ENCODE measurements at places on chromosomes 5 and 9. TPM values are rescaled to one million over a fixed set of nuclear protein-coding genes. Genes with fewer than 3 reads are reported as not detected.
A peak's percentile ranks its signal among the peaks of the same experiment; 100 is the strongest.

DNA sequence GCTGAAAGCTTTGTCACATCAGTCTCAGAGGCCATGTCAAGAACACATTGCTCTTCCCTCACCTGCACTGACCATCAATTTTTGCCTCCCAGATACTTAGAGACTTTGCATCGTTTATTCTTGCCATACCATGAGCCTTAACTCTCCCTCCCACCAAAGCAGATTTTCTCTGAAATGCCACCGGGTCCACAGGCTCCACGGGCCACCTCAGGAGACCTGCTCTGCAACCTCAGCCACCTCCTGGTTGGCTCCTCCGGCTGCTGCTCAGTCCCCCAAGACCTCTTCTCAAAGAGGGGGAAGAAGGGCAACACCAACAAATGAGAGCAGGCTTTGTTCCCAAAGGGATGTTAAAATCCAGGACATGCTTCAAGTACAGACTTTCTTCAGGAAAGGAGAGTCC lies 400.5 kb downstream of the SPOCK1 start:
- DNase-seq: no peak

DNA sequence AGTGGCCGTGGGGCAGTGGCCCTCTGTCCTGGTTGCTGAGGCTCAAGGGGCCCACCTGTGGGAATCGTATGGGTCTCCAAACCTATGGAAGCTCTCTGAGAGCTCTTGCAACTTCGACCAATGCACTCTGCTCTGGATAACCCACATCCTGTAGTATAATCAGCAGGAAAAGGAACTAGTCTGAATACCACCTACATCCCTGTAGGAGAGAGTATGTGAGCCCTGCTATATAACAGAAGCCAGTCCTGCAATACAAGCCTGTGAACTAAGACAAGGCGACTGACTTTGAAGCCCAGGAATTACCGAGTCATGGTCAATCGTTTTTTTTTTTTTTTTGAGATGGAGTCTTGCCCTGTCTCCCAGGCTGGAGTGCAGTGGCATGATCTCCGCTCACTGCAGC lies 29.8 kb upstream of the BICD2 start:
- no peak for DNase-seq

DNA sequence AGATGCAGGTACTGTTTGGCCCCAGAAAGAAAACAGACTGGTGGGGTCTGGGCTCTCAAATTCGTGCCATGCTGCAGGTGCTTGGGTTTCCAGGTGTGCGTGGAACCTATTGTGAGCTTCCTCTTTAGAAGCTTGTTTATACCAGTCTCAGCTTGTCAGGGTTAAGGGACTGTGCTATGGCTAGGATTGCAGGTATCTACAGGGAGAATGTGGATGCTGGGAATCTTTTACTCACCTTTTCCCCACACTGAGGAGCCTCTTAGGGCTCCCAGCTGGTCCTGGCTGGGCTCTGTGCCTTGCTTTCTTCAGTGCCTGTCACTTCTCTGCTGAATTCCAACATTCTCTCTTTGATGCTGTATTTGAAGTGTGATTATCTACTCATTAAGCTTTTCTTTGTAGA lies 111.8 kb downstream of the WDR70 start:
- no peak for DNase-seq

DNA sequence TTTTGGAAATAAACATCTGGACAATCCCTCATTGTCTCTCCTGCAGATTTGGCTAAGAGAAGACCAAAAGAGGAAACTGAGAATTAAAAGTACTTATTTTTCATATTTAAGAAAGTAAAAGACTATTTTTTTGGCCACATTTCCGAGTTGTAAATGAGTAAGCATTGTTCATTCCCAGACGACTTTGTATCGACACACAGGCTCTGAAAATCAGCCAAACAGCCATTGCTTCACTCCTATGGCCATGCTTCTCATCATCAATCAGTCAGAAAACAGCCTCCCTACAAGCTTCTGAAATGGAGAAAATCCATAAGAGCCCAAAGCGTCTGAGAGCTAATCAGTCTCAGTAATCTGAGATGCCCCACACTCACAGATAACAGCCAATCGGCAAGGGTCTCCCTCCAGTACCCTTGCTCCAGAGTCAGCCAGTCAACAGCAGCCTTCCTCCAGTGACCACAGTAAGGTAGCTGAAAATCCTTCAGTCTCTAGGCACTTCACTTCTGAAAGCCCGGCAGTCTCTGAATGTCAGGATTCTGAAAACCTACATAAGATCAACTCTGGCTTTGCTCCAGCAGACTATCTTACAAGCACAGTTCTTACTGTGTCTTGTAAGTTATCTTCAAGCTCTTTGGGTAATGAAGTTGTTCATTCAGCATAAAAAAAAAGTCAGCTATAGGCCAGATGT lies 30.9 kb downstream of the CDO1 start:
- DNase-seq: no peak

DNA sequence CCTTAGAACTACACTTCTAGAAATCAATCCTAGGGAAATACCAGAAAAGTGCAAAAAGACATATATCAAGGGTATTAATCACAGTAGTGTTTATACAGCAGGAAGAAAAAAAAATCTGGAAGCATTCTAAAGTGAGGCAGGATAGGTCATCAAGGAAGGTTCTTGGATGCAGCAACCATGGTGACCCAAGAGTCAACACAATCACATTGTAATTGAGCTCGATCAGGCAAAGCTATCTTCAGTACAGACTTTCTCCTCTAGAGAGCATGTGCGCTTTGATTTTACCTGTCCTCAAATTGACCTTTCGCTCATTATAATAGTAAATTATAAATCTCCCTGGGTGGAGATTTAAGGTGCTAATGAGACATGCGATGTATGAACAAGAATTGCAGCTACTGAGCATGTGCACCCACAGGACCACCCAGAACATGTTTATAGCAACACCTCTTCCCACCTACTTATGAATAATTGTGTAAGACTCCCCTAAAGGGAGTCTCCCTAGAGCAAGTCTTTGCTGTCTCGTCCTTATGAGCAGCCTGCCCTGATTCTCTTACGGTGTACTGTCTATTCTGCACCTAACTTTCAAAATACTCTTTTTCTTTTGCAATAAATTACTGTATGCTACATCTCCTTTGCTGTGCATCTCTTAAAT lies 297.7 kb downstream of the ATPSCKMT start:
- DNase-seq: no peak

- DNase-seq: peak; percentile 24
Measured at GRCh38 chr9:91824601-91825305, 125.3 kb downstream of the ROR2 start.

- DNase-seq: no peak
Measured at GRCh38 chr9:121098567-121099198, 23.9 kb downstream of the CNTRL start.

GRCh38 chr9:93229636-93230035 lies 45.7 kb downstream of the WNK2 start:
- DNase-seq: no peak

DNA sequence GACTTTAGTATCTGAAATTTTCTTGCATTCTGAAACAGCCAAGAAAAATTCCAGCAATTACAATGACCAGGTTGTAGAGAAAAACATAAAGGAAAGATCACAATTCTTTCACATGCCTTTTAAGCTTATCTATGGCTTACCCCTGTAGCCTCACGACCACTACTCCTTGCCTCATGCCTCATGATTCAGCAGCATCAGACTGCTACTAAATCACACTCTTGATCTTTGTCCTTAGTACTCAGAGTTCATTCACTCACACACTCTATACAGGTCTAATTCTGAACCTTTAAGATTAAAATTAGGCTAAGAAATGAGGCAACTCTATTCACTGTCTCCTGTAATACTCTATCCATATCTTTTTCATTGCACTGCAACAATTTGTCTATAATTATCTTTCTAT lies 415.1 kb downstream of the MLLT3 start:
- DNase-seq: no peak

GRCh38 chr9:104177676-104178075 lies 83.6 kb downstream of the SMC2 start:
- no peak for DNase-seq

DNA sequence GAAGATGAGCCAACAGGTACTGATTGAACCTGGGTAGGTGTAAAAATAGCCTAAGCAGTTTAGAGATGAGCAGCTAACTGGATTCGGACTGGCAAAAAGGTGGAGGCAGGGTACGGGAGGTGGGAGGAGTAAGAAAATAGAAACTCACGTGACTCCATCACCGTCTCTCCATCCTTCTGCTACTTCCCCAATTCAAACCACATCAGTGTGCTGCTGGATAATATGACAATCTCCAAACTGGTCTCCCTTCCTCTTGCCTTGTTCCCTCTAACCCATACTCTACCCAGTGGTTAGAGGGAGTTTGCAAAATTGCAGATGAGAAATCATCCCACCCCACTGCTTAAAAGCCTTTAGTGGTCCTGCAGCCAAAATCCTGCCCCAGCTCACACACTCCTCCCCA lies 42.7 kb downstream of the RIGI start:
- no peak for DNase-seq

- no peak for DNase-seq
Measured at GRCh38 chr5:180009581-180009980, 62.0 kb downstream of the RNF130 start.

DNA sequence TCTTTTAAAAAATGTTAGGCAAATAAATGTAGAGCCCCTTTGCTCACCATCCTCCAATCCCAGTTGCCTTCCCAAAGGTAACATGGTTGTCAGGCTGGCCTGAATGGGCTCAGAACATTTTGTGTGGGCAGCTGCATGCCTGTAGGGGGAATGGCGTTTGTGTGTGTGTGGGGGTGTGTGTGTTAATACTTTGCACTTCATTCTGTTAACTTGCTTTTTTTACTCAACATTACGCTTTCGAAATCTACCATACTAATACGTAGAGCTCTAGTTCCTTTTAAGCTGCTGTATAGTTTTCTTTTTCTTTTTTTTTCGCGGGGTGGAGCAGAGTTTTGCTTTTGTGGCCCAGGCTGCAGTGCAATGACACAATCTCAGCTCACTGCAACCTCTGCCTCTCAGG lies 14.0 kb downstream of the MYOZ3 start:
- DNase-seq: no peak

DNA sequence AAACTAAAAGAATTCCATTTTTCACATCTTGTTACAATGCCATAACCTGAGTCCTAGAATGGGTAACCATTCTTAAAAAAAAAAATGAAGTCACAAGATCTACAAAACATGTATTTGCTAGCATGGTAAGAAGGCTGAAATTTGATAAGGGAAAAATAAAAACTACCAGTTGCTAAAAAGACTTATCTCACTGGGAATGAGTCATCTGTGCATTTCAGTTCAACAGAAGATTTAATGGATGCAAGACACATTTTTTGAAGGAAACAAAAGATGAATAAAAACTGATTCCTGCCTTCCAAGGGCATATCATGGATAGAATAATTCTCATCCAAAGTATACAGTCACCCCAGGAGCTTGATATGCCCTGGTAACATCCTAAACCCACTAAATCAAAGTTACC lies 47.2 kb downstream of the SGTB start:
- DNase-seq: no peak

DNA sequence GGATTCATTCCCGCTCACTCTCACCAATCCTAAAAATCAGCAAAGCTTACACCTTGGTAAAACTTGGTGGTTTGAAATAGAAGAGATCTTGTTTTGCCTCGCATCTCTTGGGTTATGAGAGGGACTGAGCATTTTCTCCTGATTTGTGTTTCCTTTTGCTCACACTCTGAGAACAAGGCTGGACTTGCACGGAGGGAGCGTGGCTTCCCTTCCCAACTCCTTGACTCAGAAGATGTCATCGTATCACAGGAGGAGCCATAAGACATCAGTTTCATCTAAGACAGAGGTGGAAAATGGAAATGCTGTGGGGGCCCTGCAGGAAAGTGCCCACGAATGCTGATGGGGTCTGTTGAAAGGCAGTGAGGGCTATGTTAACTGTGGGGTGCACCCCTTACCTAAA lies 37.4 kb downstream of the CTSL start:
- DNase-seq: peak; percentile 19

AQP7 gene
- not detected for total RNA-seq

GOLPH3 gene
- 69.5 TPM for total RNA-seq

NIM1K gene
- total RNA-seq: not detected

HK3 gene
- total RNA-seq: not detected

TTLL11 gene
- 13.6 TPM for total RNA-seq

SPATA31A3 gene
- total RNA-seq: not detected

TMEM215 gene
- total RNA-seq: not detected
